ENCODE measurements at places on chromosomes 2 and 18.

GRCh38 chr18:9536354-9537152, 61.2 kb downstream of the RALBP1 start:
- no peak for DNase-seq

DNA sequence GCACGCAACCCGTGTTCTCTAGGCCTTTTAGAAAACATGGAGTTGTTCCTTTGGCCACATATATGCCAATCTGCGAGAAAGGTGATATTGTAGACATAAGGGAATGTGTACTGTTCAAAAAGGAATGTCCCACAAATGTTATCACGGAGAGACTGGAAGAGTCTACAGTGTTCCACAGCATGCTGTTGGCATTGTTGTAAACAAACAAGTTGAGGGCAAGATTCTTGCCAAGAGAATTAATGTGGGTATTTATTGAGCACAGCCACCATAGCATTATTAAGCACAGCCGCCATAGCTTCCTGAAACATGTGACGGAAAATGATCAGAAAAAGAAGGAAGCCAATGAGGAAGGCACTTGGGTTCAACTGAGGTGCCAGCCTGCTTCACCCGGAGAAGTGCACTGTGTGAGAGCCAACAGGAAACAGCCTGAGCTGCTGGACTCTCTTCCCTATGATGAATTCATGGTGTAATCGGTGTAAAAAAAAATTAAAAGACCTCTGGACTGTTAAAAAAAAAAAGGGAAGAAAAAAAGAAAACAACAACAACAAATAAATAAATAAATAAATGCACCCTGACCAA, 29.0 kb upstream of the REL start:
- no peak for DNase-seq

GRCh38 chr2:23859983-23860382, 66.9 kb downstream of the ATAD2B start:
- DNase-seq = no peak

GRCh38 chr2:26177122-26177521, 4.2 kb downstream of the GAREM2 start:
- no peak for DNase-seq

DNA sequence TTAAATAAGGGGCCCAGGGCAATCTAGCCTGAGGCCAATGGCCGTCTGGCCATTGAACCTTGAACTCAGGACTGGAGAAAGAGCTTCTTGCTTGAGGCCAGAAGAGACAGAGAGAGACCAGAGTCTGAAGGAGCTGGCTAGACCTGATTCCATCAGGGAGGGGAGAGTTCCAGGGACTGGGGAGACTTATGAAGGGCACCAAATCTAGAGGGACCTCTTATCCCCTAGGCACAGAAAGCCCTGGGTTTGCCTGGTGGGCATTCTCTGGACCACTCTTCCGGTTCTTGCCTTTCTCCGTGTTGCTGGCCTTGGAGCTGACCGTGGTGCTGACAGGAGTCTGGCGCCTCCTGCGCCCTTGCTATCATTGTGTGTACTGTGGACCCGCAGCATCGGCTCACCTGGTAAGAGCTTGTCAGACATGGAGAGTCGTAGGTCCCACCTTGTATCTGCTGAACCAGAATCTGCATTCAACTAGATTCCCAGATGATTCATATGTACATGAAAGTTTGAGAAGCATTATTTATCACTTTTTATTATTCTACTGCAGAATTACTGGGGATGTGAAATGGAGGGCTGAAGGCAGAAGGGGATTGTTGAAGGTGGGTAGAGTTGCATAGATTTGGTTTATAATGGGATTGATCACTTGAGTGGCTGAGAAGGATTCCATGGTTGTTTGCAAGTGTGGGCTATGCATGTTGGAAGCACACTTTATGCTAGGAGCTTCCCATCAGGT, 4.3 kb upstream of the TRPM8 start:
- no peak for DNase-seq

GRCh38 chr2:164972216-164972615, 16.9 kb upstream of the SLC38A11 start:
- no peak for DNase-seq

- DNase-seq = no peak
These were observed 30.0 kb upstream of the BARD1 start for GRCh38 chr2:214839464-214839863.

- no peak for DNase-seq
These were observed 3.4 kb downstream of the WDFY1 start for GRCh38 chr2:223941579-223942277.

DNA sequence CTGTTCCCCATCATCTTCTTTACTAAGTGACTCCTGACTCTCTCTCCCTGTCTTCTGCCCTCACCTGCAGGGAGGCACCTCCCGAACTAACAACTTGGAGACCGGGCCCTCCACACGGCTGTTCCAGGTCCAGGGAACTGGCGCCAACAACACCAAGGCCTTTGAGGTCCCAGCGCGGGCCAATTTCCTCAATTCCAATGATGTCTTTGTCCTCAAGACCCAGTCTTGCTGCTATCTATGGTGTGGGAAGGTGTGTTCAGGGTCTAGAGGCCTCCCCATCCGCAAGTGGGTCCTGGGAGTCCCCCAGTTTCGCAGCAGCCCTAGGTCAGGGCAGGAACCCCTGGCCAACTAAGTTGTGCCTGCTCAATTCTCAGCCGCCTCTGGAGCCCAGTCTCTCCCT, 15.5 kb downstream of the VIL1 start:
- DNase-seq = no peak

GRCh38 chr18:59488899-59489298, 129.8 kb upstream of the LMAN1 start:
- DNase-seq = no peak

DNA sequence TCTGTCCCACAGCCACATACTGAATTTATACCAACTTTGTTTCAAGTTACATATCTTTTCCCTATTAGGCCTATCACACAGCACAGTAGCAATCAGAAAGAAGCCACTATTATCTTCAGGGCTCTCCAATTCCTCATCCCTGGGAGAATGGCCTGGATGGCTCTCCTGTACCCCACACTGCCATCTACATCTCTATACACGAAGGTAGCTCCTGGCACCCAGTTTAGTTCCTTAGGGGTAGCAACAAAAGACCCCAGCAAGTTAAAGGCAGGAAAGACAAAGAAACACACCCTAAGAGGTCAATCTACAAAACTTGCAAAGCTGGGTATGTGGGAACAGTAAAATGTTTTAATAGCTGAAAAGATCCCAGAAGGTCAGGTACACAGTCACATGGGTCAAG, 39.9 kb downstream of the PAIP2B start:
- no peak for DNase-seq

- no peak for DNase-seq
These were observed 373.8 kb upstream of the RAB6C start for GRCh38 chr2:129605646-129606045.

DNA sequence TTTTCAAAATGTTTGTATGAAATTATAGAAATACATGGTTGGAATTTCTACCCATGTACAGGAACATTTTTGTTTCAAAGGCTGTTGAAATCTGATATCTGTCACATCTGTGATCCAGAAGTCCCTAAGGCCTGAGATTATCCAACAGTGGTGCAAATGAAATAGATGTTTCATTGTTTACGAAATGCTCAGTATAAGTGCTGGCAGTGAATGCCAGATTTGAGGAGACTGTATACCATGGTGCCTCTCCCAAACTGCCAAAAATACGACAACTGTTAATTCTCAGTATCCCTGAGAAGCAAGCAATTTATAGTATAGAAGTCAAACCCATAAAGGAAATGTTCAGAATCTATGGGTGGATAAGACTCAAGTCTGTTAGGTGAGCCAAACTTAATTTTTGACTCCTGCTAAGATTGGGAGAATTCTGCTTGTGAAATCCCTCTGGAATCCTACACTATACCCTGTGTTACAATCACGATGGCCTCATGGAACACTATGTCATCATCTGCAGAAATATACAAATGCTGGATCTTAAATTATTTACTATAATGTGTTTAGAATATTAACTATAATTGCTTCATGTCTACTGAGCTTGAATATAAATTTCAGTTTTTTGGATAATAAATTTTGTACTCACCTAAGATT, 71.2 kb upstream of the DOCK10 start:
- DNase-seq = peak; percentile 15

- DNase-seq = no peak
These were observed 20.4 kb downstream of the PLA2R1 start for GRCh38 chr2:160042054-160042453.

DNA sequence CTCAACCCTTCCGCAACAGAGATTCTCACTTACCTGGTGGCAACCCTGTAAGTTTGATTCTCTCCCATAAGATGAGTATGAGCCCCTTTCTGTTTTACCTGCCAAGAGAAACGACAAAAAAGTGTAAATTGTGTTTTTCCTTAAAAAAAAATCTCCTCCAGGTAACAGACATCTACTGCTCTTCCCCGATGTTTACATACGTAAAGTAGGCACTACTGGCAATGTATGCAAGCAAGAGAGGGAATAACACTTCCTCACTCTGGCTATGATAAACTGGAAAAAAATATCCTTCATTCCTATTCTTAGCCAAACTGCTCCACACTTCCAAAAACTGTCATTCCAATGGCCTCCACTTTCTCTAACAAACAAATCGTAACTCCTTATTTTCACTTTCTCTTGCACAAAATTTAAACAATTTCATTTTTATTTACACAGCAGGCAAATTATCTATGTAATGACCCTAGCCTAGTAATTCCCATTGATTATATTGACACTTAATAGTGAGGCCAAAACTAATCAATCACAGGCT, 184.5 kb downstream of the TCF4 start:
- DNase-seq = no peak

DNA sequence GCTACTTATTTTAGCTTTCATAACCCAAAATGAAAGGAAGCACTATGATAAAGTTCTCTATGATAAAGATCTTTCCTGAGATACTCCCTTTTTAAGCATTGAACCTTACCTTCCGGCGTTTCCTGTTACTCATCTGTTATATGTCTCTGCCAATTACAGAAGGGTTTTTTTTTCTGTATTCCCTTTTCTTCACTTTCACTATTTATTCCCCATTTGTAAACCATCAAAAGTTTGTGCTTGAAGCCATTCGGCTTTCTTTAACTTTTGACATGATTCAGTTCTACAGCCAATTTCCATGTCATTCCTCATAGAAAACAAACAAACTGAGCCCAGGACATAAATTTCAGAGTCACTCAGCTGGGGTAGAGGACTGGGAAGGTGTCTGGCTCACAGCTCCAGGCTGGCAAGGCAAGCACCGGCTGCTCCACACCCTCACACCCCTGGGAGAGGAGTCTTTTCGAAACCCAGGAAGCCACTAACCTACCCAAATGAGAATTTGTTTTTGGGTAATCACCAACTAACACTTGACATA, 429.4 kb upstream of the TRIB2 start:
- no peak for DNase-seq

DNA sequence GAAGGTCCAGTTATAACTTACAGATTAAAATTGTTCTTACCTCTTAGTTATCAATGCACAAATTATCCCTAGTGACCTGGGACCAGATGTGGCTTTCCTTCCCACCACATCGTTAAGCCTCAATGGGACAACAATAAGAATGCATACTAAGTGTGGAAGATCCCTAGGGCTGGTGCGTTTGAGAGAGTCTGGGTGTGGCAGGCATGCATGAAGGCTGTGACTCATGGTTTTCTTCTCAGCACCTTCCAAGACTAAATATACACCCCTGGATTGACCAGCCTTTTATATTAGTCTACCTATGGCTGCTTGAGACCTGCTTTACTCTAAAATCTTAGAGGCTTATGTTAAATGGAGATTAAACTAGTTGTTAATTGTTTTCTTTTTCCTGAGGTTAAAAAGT, 261.7 kb upstream of the SLC14A2 start:
- DNase-seq = no peak

GRCh38 chr2:126719191-126719832, 63.4 kb downstream of the GYPC start:
- no peak for DNase-seq

DNA sequence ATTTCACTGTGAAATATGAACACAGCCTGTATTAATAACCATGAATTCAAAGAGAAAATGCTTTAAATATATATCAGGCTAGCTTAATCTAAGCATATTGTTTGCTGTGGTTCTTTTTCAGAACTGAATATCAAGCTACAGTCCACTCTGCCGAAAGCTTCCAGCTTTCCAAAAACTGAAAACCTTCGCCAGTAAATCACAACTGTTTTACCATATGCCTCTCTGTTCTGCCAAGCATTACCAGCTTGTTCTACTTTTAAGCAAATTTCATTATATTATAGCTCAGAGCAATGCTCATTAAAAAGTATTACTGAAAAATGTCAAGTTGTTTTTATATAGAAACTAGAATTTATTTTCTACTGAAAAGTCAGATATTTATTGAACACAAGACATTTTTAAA, 277.4 kb downstream of the NRXN1 start:
- DNase-seq = no peak

DNA sequence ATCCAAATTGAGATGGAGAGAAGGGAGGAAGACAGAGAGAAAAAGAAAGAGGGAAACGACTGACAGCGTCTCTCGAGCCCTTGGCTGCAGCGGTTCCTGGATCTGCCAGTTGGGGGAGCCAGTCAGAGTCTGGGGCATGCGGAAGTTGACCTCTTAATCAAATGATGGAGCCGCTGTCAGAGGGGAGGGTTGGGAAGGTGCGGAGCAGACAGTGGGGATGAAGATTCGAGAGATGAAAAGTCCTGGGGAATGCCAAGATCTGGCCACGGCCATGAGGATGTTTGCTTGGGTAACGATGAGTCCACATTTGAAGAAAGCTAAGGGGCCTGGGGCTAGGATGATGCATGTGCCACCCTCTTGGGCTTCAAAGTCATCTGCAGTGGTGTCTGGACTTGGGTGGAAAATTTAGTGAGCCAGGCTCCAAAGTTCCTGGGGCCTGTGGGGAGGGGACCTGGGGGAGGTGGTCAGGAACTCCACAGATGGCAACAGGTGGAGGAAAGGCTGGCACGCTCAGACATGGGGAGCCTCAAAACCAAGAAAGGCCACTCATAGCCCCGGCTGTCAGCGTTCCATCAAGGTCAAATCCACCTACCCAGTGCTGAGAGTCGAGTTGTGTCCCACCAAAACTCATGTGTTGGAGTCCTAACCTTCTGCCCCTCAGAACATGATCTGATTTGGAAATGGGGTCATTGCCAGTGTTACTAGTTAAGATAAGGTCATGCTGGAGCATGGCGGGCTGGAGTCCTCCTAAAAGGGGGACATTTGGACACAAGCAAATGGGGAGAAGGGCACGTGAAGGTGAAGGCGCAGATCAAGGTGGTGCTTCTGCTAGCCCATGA, 200.1 kb downstream of the NDUFA10 start:
- DNase-seq = no peak

DNA sequence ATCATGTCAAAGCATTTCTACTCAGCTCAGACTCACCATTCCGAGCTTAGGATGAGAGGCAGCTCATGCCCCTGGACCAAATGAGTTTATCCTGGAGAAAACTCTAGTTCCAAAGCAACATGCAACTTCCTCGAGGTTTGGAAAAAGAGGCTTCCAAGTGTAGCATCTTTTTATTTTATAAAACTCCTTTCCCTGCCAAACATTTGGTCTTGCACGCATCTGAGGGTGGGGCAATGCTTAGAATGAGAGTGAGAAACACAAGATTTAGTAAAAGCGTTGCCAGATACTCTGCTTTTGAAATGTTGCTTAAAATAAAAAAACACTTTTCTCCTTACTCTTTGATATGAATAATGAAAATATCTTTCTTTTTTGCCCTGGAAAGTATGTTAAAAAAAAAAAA, 151.5 kb downstream of the NCKAP5 start:
- no peak for DNase-seq

GRCh38 chr2:235078182-235078581, 126.4 kb downstream of the SH3BP4 start:
- no peak for DNase-seq
